ENCODE measurements at places on chromosomes 16 and 17.

DNA sequence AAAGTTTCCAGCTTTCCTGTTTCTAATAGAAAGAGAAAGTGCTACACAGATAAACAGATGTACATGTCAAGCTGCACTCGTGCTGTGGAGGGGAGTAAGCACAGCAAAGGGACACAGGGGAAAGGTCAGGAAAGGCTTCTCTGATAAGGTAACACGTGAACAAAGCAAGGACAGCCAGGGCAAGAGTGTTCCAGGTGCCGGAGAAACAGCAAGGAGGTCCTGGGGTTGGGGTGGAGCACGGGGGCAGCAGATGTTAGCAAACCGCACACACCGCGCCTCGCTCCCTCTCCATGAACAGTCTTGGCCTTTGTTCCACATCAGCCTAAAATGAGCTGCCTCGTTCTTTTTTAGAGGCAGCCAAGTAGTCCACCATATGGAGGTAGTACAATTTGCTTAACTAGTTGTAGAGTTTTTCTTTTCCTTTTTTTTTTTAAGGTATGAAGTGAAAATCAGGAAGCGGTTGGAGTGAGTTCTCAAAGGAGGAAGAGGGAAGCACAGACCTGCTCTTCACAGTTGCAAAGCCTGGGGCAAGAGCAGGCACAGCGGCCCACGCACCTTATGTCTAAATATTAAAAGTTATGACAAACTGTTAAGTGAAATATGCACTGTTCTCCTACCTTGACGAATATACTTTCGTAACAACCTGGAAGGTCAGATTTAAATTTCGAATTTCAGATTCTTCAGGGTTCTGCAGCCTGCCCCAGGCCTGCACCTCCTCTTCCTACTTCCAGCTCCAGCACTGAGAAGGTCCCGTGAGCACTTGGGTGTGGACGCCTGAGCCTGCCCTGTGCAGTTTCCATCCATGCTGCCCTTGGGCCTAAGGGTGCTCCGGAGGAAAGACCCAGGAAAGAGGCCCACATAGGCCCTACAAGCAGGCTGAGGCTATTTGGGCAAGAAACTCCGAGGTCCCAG, 41.5 kb upstream of the RPH3AL start:
- DNase-seq, result peak; percentile 63

DNA sequence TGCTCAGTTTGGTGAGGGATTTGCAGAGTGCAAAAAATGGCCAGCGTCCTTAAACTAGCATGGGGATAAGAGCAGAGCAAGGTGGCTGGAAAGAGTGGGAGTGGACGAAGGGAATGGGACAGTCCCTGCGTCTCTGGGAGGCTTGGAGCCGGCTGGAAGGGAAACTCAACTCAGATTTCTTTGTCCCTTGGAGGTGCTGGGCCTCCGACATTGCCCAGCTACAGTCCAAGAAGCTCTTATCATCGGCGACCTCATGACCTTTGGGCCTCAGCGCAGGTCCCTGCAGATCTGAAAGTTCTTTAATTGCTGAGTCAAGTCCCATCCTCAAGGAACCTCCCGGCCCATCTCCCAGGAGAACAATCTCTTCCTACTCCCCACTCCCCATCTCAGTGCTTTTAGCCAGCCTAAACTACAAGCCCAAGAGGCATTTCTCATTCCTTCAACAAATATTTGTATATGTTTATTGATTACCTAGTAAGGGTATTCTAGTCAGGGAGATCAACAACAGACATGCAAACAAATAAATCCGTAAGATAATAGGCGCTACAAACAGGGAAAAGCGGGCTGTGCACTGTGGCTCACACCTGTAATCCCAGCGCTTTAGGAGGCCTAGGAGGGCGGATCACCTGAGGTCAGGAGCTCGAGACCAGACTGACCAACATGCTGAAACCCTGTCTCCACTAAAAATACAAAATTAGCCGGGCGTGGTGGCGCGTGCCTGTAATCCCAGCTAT, 985 bp upstream of the TMEM107 start:
- no peak for DNase-seq

DNA sequence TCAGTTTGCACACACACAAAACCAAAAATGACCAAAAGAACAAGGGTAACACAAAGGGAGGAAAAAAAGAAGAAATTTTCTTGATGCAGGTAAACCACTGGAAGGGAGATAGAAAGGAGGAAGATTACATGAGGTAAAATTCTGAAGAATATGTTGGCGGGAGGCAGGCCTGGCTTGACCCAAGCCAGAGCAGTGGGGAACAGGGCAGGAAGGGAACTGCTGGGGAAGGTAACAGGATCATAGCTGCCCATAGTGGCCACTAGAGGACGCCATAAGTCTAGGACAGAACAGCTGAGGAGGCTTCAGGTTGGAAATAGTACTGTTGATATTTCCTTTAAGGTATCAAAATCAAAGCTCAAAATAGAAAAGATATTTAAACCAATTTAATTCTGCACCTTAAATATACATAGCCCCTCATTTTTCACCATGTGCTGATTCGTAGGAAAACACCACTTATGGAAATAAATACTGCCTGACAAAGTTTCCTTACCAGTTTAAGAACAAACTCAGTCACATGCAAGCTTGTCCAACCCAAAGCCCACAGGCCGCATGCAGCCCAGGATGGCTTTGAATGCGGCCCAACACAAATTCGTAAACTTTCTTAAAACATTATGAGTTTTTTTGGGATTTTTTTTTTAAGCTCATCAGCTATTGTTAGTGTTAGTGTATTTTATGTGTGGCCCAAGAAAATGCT, 15.5 kb downstream of the VPS35 start:
- DNase-seq, result peak; percentile 70

GRCh38 chr17:21010705-21011596, 31.9 kb downstream of the USP22 start:
- no peak for DNase-seq

DNA sequence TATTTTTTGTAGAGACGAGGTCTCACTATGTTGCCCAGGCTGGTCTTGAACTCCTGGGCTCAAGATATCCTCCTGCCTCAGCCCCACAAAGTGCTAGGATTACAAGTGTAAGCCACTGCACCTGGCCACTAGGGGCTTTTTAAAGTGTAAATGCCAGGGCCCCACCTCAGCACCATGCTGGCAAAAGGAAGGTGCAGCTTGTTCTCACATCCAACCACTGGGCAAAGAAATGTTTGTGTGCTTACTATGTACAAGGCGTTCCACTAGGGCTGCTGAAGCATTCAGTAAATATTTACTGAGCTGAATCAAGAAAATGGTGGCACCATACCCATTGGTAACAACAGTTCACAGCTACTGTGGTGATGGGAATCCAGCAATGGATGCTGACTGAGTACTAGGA, 22.6 kb downstream of the COG1 start:
- no peak for DNase-seq

GRCh38 chr17:46026166-46027047, 27.4 kb downstream of the STH start:
- DNase-seq, result peak; percentile 8

- DNase-seq, result no peak
Observed at GRCh38 chr17:64092113-64092512, 37.8 kb downstream of the ERN1 start.
